ENCODE measurements at places on chromosomes 2 and 18. TPM values are rescaled to one million over a fixed set of nuclear protein-coding genes. Genes with fewer than 3 reads are reported as not detected.

Gene SERPINB4
- not detected for total RNA-seq

Gene LBH
- 7.4 TPM for total RNA-seq

Gene PLCD4
- 0.85 TPM for total RNA-seq

Gene CHRNG
- not detected for total RNA-seq

Gene NMUR1
- total RNA-seq = under 0.01 TPM

Gene USP34
- 117 TPM for total RNA-seq

Gene RAPH1
- total RNA-seq = 38.3 TPM

Gene FOXD4L1
- not detected for total RNA-seq

Gene VAMP8
- total RNA-seq = 16.8 TPM

Gene PJVK
- total RNA-seq = 0.66 TPM

Gene PRSS56
- not detected for total RNA-seq

Gene FRZB
- total RNA-seq = not detected

Gene UGT1A1
- not detected for total RNA-seq

Gene EVX2
- total RNA-seq = not detected

Gene CPO
- total RNA-seq = not detected

Gene ZRANB3
- 8.9 TPM for total RNA-seq

Gene GREB1
- total RNA-seq = 0.09 TPM

Measured in endothelial cell of coronary artery (primary cell).